NCI-H748 treated with DMSO at 0.1 percent for 48 hours (cell line): ENCODE measurements at places on chromosomes 3 and 15.

DNA sequence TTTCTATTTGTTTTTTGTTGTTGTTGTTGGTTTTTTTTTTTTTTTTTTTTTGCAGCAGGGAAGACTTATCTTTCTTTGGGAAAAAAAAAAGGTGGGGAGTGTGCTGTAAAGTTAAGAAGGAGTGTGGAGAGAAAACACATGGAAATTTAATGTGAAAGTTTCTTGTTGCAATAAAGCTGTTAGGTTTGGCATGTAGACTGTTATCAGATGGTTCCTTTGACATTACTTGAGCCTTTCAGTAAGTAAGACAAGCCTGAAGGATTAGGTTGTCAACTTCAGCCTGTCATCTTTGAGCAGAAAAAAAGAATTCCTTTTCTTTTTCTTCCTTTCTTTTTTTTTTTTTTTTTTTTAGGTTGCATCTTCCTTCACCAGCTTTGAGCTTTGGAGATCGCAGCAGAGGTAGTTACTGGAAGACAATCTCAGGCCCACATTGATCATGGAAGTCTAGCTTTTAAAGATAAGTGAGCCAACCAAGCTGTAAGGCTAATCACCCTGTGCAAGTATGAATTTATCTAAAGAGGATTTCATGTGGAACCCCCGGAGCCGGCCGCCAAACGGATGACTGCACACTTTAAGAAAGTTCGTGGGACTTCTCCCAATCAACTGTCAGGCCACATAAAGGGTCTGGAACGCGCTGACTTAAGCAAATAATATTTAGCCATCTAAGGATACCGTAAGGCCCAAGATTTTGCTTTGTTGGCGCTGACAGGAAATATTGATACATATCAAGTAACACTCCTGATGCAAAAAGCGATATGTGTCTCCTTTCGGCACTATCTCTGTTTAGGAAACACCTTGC is 1040.1 kb upstream of the NR2F2 start:
- DNase-seq: no peak

DNA sequence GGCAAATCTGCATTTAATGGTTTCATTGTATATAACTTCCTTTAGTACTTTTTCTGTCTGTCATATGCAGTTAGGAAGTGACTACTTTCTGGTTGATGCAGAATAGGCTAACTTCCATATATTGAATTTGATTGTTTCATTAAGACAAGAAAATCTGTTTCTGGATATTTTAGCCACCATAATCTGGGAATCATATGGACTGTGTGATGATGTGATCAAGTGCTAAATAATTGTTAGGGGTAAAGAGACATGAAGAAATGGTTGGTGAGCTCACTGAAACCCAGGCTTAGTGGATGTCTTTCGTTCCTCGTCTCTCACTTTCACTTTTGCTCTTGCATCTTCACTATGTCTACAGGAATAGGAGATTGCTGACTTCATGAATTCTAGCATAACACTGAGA is 3.5 kb upstream of the MNS1 start:
- DNase-seq: no peak

- DNase-seq: no peak
These were observed 16.4 kb downstream of the GPR160 start for GRCh38 chr3:170054204-170054603.

DNA sequence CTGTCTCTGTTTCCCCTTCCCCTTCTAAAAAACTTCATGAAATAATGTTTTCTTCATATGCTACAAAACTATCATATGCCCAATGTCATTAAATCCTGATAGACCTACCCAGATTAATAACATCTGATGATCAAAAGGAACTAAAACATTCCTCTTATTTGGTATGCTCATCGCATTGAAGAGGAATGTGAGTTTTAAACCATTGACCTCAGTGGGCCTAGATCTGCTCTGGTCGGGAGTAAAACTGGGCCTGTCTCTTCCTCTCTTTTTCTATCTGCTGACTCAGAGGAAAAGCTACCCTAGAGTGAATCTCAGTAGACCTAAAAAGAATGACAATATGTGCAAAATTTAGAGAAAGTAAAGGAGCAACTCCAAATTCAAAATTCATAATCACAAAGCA is 275.8 kb downstream of the SATB1 start:
- no peak for DNase-seq

GRCh38 chr3:176870451-176870850 is 326.8 kb downstream of the TBL1XR1 start:
- no peak for DNase-seq

DNA sequence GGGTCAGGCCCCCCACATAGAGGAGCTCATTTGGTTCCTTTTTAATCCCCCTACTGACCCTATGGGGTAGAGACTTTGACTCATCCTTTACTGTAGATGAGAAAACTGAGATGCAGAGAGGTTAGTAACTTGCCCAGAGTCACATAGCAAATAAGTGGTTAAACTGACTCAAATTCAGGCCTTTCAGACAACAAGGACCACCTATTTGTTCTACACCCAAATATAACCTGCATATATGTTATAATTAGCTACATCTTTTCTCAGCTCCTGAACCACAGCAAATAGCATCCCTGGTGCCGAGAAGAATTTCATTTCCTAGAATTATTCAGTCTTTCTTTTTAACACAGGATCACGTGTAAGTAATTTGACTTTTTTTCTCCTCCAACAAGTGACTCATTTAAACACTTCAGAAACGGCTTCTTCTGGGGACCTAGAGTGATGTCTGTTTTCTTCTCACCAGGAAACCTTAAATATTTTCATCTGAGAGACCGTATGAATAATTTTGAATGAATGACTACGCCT is 57.4 kb downstream of the MGLL start:
- DNase-seq: no peak
